GM23338 (cell line): ENCODE measurements at places on chromosomes 2 and 18.

DNA sequence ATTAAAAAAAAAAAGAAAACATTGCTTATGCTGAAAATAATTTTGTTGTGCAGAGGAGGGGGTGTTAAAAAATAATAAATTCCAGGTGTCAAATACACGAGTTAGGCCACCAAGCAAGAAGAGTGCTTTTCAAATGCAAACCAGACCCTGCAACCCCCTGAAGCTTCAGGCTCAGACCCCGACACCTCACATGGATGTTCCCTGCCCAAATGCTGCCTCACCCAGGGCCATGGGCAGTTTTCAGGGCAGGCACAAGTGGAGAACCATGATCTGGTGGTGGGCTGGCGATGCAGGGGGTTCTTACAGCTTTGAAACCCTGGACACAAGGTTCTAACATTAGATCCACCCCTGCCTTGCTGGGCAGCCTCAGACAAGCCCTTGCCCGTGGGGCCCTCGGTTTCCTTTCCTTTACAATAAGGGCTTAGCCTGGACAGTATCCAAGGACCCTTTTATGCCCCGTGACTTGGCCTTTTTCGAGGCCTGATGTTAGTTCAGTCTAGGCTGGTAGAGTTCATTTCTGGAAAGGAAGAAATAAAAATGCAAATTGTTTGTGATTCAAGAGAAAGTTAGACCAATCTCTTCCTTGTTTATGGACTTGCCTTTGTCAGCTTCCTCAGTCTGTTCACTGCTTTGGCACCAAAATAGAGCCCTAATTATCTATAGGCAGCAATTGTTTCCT, 168.7 kb downstream of the DDX1 start:
- no peak for DNase-seq

GRCh38 chr18:7273301-7273921, 42.5 kb downstream of the LRRC30 start:
- DNase-seq, result no peak

GRCh38 chr2:121887513-121888188, 132.2 kb downstream of the TSN start:
- DNase-seq, result no peak

- DNase-seq, result peak; percentile 75
Measured at GRCh38 chr18:47251289-47252120, at the start of gene SKOR2. TSS of gene SKOR2 (minus strand) at chr18:47251660. CDS start at chr18:47249183, 2,477 bp downstream.
